Endodermal cell (in vitro differentiated cells): ENCODE measurements at places on chromosomes 4 and X. TPM values are rescaled to one million over a fixed set of nuclear protein-coding genes. Genes with fewer than 3 reads are reported as not detected.

GRCh38 chrX:106774981-106775380 lies 27.5 kb upstream of the TBC1D8B start:
- no peak for DNase-seq
- H3K27ac ChIP-seq = no peak overlapping the region
- H3K4me3 ChIP-seq = no peak overlapping the region
- no peaks in the 10 kb centered on the region for H3K36me3 ChIP-seq
- H3K27me3 ChIP-seq = no peaks in the 10 kb centered on the region

GRCh38 chrX:142483965-142484364 lies 278.9 kb upstream of the MAGEC2 start:
- no peaks in the 10 kb centered on the region for H3K27me3 ChIP-seq
- H3K27ac ChIP-seq = no peak overlapping the region
- no peak for DNase-seq
- H3K36me3 ChIP-seq = no peaks in the 10 kb centered on the region
- no peak overlapping the region for H3K4me3 ChIP-seq
- no peaks in the 10 kb centered on the region for H3K4me1 ChIP-seq

TKTL2 gene
- total RNA-seq = not detected in 3 replicates

DNA sequence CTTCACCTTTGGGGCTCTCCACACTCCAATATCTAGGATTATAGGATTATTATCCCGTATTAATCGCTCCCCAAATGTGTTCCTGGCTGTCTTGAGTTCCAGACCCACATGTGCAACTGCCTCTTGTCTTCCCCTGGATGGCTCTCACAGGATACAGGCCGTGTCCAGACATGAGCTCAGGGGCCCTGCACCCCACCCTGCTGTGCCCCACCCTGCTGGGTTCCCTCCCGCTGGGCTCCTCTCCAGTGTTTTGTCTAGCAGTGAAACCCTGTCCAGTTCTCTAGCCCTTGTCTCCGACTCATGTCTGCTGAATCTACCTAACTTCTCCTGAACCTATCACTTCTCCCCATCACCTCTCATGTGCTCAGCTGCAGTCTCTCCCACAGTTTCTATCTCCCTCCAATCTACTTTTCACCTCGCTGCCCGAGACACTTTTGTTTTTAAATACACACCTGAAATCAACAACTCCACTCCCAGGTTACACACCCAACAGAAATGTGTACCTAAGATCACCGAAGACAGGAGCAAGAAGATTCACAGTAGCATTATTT lies 2.0 kb downstream of the RNF212 start:
- peaks cover 44% of the 10 kb centered on the region for H3K27me3 ChIP-seq
- DNase-seq = no peak
- H3K27ac ChIP-seq = no peak overlapping the region
- no peaks in the 10 kb centered on the region for H3K4me1 ChIP-seq
- no peaks in the 10 kb centered on the region for H3K36me3 ChIP-seq

XAGE1A gene
- not detected in 3 replicates for total RNA-seq

SPANXA2 gene
- total RNA-seq = not detected in 2 replicates

IL21 gene
- not detected in 3 replicates for total RNA-seq

GRCh38 chr4:176534566-176534965 lies 214.8 kb downstream of the SPCS3 start:
- H3K27ac ChIP-seq = no peak overlapping the region
- no peaks in the 10 kb centered on the region for H3K36me3 ChIP-seq
- no peak for DNase-seq
- H3K4me3 ChIP-seq = no peak overlapping the region
- no peaks in the 10 kb centered on the region for H3K4me1 ChIP-seq
- H3K27me3 ChIP-seq = no peaks in the 10 kb centered on the region

ZNF280C gene
- total RNA-seq = 15.1 to 15.7 TPM (median 15.4 TPM) in 3 replicates

DNA sequence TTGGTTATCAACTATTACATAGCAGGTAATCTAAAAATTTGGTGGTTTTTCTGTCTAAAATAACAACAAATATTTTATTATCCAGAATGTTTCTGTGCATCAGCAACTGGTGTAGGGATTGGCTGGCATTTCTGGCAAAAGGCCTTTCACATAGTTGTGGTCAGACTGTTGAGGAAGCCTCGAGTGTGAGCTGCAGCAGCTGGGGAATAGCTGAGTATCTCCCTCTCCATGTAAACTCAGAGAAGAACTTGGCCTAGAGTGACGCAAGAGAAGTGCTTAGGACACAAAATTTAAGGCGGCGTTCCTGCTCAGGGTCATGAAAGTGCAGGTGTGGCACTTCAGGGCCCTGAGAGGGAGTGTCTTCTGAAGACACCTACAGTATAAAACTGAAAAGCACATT lies 558.9 kb downstream of the SPOCK3 start:
- no peak overlapping the region for H3K4me3 ChIP-seq
- no peaks in the 10 kb centered on the region for H3K36me3 ChIP-seq
- H3K27ac ChIP-seq = no peak overlapping the region
- DNase-seq = no peak
- no peaks in the 10 kb centered on the region for H3K27me3 ChIP-seq

DNA sequence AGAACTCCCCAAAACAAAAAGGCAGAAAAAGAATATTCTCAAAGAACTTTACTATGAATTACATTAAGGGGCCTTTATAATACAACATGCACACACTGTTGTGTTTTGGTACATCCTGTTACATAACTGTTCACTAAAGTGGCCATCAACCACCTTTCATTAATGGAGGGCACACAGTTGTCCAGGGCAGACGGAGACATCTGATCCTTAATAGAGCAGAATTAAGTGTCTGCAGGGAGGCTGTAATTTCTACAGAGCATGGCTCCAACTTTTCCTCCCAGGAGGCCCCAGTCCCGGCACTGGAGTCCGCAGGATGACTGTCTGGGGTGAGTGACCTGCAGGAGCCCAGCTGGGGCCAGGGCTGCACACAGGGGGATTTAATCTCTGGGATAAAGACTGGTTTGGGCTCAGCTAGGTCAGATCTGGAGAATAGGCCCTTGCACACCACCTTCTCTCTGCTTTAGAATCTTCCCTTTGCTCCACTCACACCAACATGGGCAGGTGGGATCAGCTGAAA lies 233.4 kb downstream of the MAML3 start:
- H3K27ac ChIP-seq = no peak overlapping the region
- no peaks in the 10 kb centered on the region for H3K36me3 ChIP-seq
- no peak for DNase-seq
- peaks cover 17% of the 10 kb centered on the region for H3K4me1 ChIP-seq
- no peaks in the 10 kb centered on the region for H3K27me3 ChIP-seq
- H3K4me3 ChIP-seq = no peak overlapping the region

- no peak overlapping the region for H3K27ac ChIP-seq
- H3K36me3 ChIP-seq = no peaks in the 10 kb centered on the region
- no peak overlapping the region for H3K4me3 ChIP-seq
- no peak for DNase-seq
- H3K27me3 ChIP-seq = no peaks in the 10 kb centered on the region
Observed at GRCh38 chr4:123741906-123742305, 345.3 kb downstream of the SPRY1 start.

- no peaks in the 10 kb centered on the region for H3K4me1 ChIP-seq
- no peaks in the 10 kb centered on the region for H3K27me3 ChIP-seq
- no peak overlapping the region for H3K4me3 ChIP-seq
- no peak overlapping the region for H3K27ac ChIP-seq
- H3K36me3 ChIP-seq = no peaks in the 10 kb centered on the region
Observed at GRCh38 chr4:135485371-135485770, 1283.8 kb upstream of the PABPC4L start.

GSTCD gene
- 24.7 and 24.8 TPM in 2 replicates for total RNA-seq

SLC16A2 gene
- total RNA-seq = 9.1 and 9.8 TPM in 2 replicates

DNA sequence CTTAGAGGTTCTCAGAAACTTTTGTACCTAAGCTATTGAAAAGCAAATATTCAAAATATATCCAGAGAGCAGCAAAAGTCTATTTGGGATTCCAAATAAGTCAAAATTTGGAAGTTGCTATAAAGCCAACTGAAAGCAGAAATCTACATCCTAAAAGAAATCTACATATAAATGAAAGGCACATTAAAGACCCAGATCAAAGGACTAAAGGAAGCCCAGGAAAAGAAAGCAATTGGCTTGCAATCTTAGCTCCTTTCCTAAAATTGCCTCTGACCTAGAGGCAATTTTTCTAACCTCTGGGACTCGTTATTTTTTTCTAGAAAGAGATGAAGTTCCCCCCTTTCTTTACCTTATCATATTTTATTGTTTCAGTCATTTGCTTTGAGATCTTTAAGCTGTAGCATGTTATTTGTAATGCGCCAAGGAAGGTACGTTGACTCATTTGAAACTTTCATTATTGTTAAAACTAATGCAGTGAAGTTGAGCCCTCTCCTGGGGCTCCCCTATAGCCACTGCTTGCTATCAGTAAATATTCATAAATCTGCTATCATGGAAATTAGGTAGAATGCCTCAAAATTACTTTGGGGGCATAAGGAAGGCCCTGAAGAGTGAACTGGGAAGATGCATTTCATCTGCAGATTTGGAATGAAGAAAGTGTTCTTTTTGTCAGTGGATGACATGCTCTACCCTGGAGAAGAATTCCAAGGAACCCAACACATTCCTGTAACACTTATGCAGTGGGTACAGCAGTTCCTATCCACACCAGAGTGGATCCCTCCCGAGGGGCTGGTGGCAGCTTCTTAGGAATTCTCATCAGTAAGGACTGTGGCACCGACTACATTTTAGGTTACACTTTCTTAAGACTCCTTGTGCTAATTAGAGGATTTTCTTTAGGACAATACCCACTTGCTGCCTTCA lies 177.8 kb upstream of the IGFBP7 start:
- no peak for DNase-seq
- no peaks in the 10 kb centered on the region for H3K4me1 ChIP-seq
- no peaks in the 10 kb centered on the region for H3K36me3 ChIP-seq
- no peak overlapping the region for H3K4me3 ChIP-seq
- H3K27me3 ChIP-seq = no peaks in the 10 kb centered on the region
- no peak overlapping the region for H3K27ac ChIP-seq

- no peaks in the 10 kb centered on the region for H3K36me3 ChIP-seq
- no peak overlapping the region for H3K27ac ChIP-seq
- no peaks in the 10 kb centered on the region for H3K4me1 ChIP-seq
- peaks cover 34% of the 10 kb centered on the region for H3K27me3 ChIP-seq
- no peak for DNase-seq
Observed at GRCh38 chr4:139282721-139283075, 2.7 kb upstream of the MGARP start.

DNA sequence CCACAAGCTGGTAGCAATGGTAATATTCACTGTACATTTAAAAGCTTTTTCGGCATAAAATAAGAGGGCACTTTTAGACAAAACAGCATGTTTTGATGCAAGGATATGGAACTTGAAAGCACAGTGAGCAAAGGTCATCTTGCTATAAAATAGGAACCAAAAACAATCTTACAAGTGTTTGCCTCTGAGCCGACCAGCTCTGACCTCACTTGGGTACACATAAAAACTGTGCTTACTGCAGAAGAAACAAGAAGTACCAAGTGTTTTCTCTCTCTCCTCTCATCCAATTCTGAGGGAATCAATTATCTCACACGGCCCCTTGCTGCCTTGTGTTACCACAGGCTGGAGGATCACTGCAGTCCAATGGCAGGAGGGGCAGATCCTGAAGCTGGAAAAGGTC lies 4.8 kb upstream of the IQSEC2 start:
- H3K27ac ChIP-seq = no peak overlapping the region
- H3K27me3 ChIP-seq = no peaks in the 10 kb centered on the region
- H3K4me1 ChIP-seq = no peaks in the 10 kb centered on the region
- no peak overlapping the region for H3K4me3 ChIP-seq
- no peak for DNase-seq

CFAP99 gene
- total RNA-seq = 0.61 TPM in 1 of 2 replicates, not detected in the other

- no peaks in the 10 kb centered on the region for H3K27me3 ChIP-seq
- H3K27ac ChIP-seq = no peak overlapping the region
- H3K36me3 ChIP-seq = peaks cover 73% of the 10 kb centered on the region
- H3K4me1 ChIP-seq = peaks cover 5% of the 10 kb centered on the region
- DNase-seq = peak; percentile 84
Observed at GRCh38 chr4:168877511-168878491, 132.3 kb downstream of the CBR4 start.

NAP1L2 gene
- total RNA-seq = 6.9 and 8.4 TPM in 2 replicates

G6PD gene
- 66.5 and 71.7 TPM in 2 replicates for total RNA-seq

EVC gene
- total RNA-seq = 14.4 and 25.5 TPM in 2 replicates

REPS2 gene
- 4.3 to 8.1 TPM (median 4.3 TPM) in 3 replicates for total RNA-seq

UGT2A3 gene
- total RNA-seq = not detected in 2 replicates

DNA sequence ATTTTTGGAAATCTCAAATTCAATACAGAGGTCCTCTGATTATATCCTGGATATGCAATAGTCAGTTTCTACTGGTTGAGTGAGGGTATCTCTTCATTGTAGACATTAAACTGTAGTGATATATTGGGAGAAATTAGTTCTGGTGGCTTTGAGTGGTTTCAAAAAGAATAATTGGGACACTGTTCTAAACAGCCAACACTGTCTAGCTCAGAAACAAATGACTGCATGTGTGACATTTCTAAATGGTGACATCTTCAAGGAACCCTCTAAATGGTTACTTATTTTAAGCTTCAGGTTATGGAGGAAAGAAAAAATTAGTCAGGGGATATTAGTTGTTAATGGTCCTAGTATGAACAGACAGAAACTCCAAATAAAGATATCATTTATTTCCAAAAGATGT lies 186.2 kb downstream of the LARP7 start:
- H3K36me3 ChIP-seq = peaks cover 61% of the 10 kb centered on the region
- H3K27me3 ChIP-seq = no peaks in the 10 kb centered on the region
- no peak overlapping the region for H3K4me3 ChIP-seq
- no peak overlapping the region for H3K27ac ChIP-seq

GRCh38 chr4:84669201-84669600 lies 86.3 kb downstream of the CDS1 start:
- no peaks in the 10 kb centered on the region for H3K4me1 ChIP-seq
- no peaks in the 10 kb centered on the region for H3K27me3 ChIP-seq
- peaks cover 78% of the 10 kb centered on the region for H3K36me3 ChIP-seq
- no peak overlapping the region for H3K4me3 ChIP-seq
- no peak overlapping the region for H3K27ac ChIP-seq

DNA sequence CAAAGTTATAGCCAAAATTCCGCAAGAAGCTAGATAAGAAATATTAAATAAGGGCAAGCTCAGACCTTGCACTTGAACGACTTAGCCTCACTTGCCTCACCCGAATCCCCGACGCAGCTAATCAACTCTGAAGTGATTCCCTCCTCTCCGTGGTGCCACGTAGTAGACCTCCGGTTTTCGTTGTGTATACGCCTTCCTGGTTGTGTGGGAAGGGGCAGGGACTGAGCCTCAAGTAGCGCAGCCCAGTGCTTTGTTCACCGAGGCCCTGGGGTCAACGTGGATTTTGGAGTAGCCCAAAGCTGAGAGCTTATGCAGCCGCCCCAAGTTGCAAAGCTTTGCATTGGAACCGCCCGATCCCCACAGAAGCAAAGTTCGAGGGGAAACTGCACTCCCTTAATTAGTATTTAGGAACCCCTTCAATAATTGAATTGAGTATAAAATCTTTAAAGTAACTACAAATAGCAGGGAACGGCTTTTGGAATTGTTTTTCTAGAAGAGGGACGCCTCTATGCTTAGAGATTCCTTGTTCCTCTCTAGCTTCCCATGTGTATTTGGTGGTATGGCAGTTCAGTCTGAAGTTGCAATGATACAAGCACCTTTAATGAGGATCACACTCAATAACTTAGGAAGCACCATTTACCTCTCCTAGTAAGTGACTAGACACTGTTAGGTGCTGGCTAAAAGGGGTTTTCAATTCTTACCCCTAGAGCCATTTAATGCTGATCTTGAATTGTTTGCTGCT lies 55.7 kb downstream of the LINC00632 start:
- no peaks in the 10 kb centered on the region for H3K4me1 ChIP-seq
- H3K27ac ChIP-seq = no peak overlapping the region
- no peaks in the 10 kb centered on the region for H3K36me3 ChIP-seq
- DNase-seq = peak; percentile 61
- peak overlapping the region; percentile 87 for H3K4me3 ChIP-seq

- no peak overlapping the region for H3K4me3 ChIP-seq
- DNase-seq = no peak
- peaks cover 73% of the 10 kb centered on the region for H3K27me3 ChIP-seq
- H3K4me1 ChIP-seq = no peaks in the 10 kb centered on the region
Observed at GRCh38 chrX:72307646-72308051, 1.9 kb upstream of the CITED1 start.
